ENCODE measurements at places on chromosomes 5 and 9.

DNA sequence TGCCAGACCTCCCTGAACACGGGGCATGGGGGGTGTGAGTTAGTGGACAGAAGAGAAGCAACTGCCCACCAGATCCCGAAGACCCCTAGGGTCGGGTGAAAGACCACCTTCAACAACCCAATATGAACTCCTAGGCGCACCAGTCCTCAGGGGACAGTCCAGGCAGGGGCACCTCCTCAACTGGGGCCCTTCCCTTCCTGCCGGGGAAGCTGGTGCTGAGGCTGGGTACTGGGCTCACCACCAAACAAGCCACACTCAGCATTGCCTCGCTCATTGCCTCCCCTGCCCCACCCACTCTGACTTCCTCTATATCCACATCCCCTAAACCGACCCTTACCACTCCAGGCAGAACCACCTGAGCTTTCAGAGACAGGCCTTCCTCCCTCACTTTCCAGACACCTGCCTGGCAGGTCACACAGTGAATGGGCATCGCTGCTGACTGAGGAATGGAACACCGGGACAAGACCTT lies 42.5 kb downstream of the SEMA4D start:
- no peak for DNase-seq

- no peak for DNase-seq
Measured at GRCh38 chr5:38515092-38515491, 41.4 kb downstream of the LIFR start.

DNA sequence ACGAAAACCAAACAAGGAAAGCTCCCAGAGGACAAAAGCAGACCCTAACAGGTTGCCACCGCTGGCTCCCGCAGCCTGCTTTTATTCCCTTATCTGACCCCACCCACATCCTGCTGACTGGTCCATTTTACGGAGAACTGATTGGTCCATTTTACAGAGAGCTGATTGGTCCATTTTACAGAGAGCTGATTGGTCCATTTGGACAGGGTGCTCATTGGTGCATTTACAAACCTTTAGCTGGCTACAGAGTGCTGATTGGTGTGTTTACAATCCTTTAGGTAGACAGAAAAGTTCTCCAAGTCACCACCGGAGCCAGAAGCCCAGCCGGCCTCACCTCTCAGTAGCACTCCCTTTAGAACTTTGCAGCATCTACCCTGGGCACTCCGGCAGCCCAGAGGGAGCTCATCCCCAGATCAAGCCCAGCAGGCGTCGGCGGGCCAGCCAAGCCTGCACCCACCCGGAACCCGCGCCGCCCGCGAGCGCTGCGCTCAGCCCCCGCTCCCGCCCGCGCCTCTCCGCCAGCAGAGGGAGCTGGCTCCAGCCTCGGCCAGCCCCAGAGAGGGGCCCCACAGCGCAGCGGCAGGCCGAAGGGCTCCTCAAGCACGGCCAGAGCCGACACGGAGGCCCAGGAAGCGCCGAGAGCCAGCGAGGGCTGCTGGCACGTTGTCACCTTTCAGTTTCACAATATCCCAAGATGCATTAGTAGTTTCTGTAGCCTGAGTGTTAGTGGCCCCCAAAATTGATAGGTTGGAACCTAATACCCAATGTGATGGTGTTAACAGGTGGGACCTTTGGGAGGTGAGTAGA lies 35.3 kb upstream of the CLPTM1L start:
- peak; percentile 40 for DNase-seq

GRCh38 chr9:107665057-107665456 lies 175.5 kb upstream of the KLF4 start:
- DNase-seq, result no peak

GRCh38 chr5:151595411-151595826 lies 4.3 kb upstream of the FAT2 start:
- DNase-seq, result no peak

DNA sequence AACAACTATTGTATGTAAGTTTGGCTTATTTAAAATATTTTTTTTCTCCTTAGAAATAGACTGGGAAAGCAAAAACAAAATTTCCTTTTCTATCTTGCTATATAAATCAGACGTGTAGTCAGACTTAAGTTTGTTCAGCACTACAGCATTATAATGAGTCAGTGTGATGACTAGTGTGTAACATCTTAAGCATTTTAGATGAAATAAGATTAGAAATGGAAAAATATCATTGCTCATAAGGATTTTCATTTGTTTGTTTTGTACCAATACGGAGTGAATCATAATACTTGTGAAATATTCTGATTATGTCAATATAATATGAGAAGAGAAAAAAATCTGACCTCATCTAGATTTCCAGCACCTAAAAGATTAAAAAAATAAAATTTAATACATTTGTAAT lies 64.7 kb upstream of the RICTOR start:
- DNase-seq, result no peak

Data from activated CD8-positive, alpha-beta memory T cell treated with anti-CD3 and anti-CD28 coated beads for 48 hours (primary cell).